ENCODE measurements at places on chromosomes 12 and 14.

GRCh38 chr12:3805077-3805476, 52.2 kb upstream of the CRACR2A start:
- peak; percentile 37 for DNase-seq

DNA sequence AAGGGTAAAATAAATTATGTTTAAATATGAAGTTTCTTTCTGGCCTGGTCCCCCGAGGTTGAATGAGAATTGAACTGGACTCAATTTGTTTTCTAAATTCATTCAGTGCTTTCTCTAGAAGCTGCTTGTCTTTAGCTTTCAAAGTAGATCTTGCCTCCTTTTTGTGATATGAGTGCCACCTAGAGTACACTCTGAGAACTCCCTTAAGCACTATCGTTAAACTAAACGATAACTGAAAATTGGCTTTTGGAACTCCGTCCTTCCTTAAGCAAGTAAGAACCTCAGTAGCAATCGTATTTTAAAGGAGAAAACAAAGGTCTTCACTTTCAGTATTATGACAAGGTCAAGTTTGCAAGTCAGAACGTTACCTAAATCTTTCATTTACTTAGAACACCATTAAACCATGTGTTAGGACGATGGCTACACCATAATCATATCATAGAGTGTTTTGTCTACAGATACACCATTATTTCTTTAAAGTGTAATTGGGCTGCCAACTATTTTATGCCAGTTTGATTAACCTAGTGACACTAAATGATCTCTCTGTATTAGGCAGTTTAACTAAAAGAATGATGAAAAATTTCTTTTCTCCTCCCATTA, 364.8 kb downstream of the SNAPC1 start:
- peak; percentile 26 for DNase-seq

- DNase-seq, result no peak
Observed at GRCh38 chr12:98002887-98003493, 512.4 kb upstream of the TMPO start.

- no peak for DNase-seq
Observed at GRCh38 chr14:80055226-80055625, 156.1 kb downstream of the DIO2 start.

- DNase-seq, result no peak
Observed at GRCh38 chr12:133129368-133130037, 571 bp downstream of the ZNF891 start.

DNA sequence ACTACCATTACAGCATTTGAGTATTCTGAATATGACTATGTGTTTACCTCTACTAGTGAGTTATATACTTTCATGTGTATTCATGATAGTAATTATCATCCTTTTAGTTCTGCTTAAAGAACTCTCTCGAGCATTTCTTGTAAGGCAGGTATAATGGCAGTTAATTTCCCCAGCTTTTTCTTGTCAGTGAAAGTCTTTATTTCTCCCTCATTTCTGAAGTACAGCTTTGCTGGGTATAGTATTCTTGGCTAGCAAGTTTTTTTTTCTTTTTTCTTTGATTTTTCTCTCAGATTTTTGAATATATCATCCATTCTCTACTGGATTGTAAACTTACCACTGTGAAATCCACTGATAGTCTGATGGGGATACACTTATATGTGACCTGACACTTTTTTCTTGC, 165.9 kb upstream of the ARHGAP5 start:
- DNase-seq, result no peak

- peak; percentile 11 for DNase-seq
Observed at GRCh38 chr14:55438066-55438683, 2.2 kb downstream of the TBPL2 start.

DNA sequence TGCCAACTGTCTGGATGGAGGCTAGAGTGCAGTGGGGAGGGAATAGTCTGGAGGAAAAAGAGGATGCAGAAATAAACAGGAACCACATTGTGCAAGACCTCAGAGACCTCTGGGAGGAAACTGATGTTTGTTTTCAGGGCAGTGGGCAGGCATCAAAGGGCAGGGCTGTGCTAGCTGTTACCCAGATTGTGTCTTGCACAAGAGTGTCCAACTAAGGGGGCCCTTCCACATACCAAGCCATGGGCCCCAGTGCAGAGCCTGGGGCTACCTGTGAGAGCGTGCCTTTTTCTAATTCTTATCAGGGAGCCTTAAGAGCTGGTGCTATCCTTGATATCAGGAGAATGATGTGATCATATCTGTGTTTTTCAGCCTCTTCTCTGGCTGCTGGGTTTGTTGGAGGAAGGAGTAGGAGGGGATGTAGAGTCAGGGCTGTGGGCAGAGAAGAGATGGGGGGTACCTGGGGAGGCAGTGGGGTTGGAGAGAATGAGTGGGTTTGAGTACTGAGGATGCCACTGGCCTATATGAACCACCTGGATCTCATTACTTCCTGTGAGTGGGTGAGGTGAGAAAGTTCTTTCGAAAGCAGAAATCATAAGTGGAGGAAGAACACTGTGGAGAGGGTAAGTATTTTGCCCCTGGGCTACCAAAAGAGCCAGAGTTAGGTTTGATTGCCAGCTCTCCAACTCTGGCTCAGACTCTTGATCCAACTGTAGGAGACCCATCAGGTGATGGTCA, 259.2 kb upstream of the CRY1 start:
- peak; percentile 34 for DNase-seq

DNA sequence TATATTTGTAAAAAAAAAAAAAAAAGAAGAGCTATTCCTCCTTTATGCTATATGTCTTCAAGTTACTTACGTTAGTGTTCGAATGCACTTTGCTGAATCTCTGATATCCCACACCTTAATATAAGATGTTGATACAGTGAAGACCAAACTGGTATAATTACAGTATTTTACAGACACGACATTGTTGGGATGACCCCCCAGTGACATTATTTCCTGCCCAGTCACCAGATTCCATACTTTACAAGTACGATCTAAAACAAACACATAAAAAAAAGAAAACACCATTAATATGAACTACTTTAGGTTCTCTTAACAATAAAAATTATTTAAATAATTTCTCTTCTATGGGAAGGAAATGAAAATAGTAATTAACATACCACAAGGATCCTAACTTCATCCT, 133.4 kb downstream of the KIF21A start:
- no peak for DNase-seq

- no peak for DNase-seq
Observed at GRCh38 chr12:130011611-130012385, 108.0 kb upstream of the TMEM132D start.

- DNase-seq, result no peak
Observed at GRCh38 chr12:42691991-42692557, 102.5 kb upstream of the PRICKLE1 start.

DNA sequence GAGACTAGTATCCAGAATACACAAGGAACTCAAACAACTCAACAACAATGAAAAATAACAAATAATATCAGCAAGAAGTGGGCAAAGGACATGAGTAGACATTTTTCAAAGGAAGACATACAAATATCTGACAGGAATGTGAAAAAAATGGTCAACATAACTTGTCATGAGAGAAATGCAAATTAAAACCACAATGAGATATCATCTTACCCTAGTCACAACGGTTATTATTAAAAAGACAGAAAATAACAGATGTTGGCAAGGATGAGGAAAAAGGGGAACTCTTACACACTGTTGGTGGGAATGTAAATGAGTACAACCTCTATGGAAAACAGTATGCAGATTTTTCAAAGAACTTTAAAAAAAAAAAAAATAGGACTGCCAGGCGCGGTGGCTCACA, 20.4 kb downstream of the VWF start:
- DNase-seq, result no peak

GRCh38 chr14:54686871-54687749, 120.2 kb downstream of the SAMD4A start:
- DNase-seq, result no peak

- no peak for DNase-seq
Observed at GRCh38 chr14:56131865-56132833, 13.9 kb downstream of the PELI2 start.

GRCh38 chr12:84874825-84875139, 37.8 kb downstream of the SLC6A15 start:
- no peak for DNase-seq

- no peak for DNase-seq
Observed at GRCh38 chr12:127268213-127268612, 998.8 kb upstream of the TMEM132C start.

DNA sequence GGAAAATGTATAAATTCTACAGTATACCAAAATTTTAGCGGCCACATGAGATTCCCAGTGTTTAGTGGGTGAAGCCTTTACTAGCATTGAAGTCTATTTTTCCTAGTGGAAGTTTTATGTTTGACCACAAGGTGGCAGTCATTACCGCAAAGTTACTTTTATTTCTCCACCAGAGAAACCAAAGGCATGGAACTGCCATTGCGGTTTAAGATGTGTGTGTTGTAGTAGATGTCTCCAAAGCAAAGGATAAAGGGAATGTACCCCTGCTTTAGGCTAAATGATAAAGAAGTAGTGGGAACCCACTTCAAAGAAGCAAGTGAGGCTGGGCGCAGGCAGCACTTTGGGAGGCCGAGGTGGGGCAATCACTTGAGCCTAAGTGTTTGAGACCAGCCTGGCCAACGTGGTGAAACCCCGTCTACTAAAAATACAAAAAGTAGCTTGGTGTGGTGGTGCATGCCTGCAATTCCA, 140.5 kb downstream of the PRKCH start:
- DNase-seq, result peak; percentile 57

DNA sequence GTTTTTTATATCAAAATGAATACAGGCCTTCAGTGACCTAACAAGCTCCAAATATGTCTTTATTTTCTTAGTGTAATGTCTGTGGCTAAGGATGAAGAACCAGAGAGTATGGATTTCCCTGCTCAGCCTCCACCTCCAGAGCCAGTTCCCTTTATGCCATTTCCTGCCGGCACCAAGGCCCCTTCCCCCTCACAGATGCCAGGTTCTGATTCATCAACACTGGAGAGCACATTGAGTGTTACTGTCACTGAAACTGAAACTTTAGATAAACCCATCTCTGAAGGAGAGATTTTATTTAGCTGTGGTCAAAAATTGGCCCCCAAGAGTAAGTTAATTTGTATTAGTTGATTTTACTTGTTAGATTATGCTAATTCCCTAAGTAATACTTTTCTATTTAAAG, 61.0 kb downstream of the KIAA0586 start:
- DNase-seq, result peak; percentile 35

- DNase-seq, result no peak
Observed at GRCh38 chr12:131357185-131357747, 353.6 kb upstream of the SFSWAP start.

DNA sequence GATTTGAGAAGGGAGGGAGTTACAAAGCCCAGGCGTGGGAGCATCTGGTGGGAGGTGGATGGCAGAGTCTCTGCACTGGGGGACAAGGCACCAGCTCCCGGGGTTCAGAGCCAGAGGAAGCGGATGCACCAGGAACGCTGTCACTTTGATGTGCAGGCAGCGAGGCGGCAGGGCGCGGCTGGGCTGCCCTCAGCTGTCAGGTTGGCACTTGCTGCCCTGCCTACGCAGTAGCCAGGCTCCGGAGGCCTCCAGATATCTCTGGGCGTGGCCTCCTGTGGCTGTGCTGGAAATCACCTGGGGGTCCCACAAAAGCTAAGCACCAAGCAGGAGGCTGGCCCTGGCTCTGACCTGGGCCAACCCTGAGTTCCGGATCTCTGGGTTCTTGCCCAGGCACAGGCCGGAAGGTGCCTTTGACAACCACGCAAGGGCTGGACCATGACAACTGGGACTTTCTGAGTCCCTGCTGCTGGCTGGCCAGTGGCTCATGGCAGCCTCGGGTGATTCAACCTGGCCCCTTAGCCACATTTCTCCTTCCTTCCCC, 62.1 kb upstream of the MAP1LC3B2 start:
- no peak for DNase-seq

- no peak for DNase-seq
Observed at GRCh38 chr14:21248338-21248737, 20.9 kb downstream of the HNRNPC start.

- peak; percentile 45 for DNase-seq
Observed at GRCh38 chr12:61870658-61871484, 389.3 kb upstream of the USP15 start.

GRCh38 chr12:53871367-53871766, 67.3 kb upstream of the HOXC13 start:
- no peak for DNase-seq

Measured in inflammatory macrophage treated with lipopolysaccharide for 1 hour (primary cell).